ENCODE measurements at places on chromosomes 16 and 17. TPM values are rescaled to one million over a fixed set of nuclear protein-coding genes. Genes with fewer than 3 reads are reported as not detected.

OSGIN1 gene
- total RNA-seq, result 2.7 TPM

SBK1 gene
- not detected for total RNA-seq

MC1R gene
- 7.4 TPM for total RNA-seq

RNF227 gene
- total RNA-seq, result 1.7 TPM

EPOP gene
- total RNA-seq, result 0.09 TPM

Measured in bronchial smooth muscle cell (primary cell).